Diencephalon (tissue), 1 donor: ENCODE measurements at places on chromosomes 7 and 10. TPM values are rescaled to one million over a fixed set of nuclear protein-coding genes. Genes with fewer than 3 reads are reported as not detected.

Gene AGBL3
- total RNA-seq: 7.4 TPM

Gene FAM25C
- not detected for total RNA-seq

Gene NACAD
- total RNA-seq: 7.6 TPM

Gene ICA1
- 64.4 TPM for total RNA-seq

Gene OPALIN
- not detected for total RNA-seq

Gene GIMAP6
- total RNA-seq: 6.9 TPM

Gene MOGAT3
- total RNA-seq: not detected

Gene IFIT1B
- total RNA-seq: 0.92 TPM

Gene LDB3
- not detected for total RNA-seq

Gene PTF1A
- total RNA-seq: not detected

Gene CFAP70
- total RNA-seq: 6.0 TPM

Gene WIPF3
- total RNA-seq: 6.9 TPM

Gene NPY
- 42.9 TPM for total RNA-seq

Gene HTR7
- total RNA-seq: 14.1 TPM

Gene RASA4B
- 17.1 TPM for total RNA-seq

Gene STEAP4
- total RNA-seq: 0.23 TPM

Gene OR2A1
- total RNA-seq: not detected

Gene C10orf67
- total RNA-seq: 1.2 TPM

Gene TPK1
- 11.5 TPM for total RNA-seq

Gene OR2A5
- not detected for total RNA-seq

Gene CHST3
- 12.2 TPM for total RNA-seq

Gene CTAGE8
- not detected for total RNA-seq

Gene DGKI
- 93.9 TPM for total RNA-seq

Gene TMEM270
- not detected for total RNA-seq

Gene GNG11
- 6.5 TPM for total RNA-seq

Gene SNCG
- 29.1 TPM for total RNA-seq

Gene SYT15
- 2.1 TPM for total RNA-seq
